ENCODE measurements at places on chromosomes 7 and 10.

GRCh38 chr10:118504467-118505205 lies 90.8 kb downstream of the PRLHR start:
- no peak for DNase-seq

GRCh38 chr7:71784180-71784579 lies 628.0 kb downstream of the CALN1 start:
- DNase-seq: no peak

DNA sequence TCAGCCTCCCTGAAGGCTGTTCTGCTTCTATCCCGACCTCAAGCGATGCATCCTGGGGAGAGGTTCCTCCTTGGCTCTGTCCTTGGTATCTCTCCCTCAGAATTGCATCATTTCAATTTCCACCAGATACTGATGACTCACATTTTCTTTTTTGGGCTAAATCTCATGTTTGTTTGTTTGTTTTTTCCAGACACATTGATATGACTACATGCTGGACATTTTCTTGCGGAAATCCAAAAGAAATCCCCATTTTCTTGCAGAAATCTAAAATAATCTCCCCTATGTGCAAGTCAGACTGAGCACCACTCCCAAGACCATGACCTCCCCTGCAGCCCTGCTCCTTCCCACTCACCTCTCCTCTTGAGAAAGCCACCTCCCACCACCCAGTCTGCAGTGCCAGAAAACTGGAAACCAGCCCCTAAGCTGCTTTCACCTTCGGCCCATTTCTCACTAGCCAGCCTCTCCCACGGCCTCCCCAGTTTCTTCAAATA lies 260.2 kb upstream of the PRKCQ start:
- peak; percentile 45 for DNase-seq

DNA sequence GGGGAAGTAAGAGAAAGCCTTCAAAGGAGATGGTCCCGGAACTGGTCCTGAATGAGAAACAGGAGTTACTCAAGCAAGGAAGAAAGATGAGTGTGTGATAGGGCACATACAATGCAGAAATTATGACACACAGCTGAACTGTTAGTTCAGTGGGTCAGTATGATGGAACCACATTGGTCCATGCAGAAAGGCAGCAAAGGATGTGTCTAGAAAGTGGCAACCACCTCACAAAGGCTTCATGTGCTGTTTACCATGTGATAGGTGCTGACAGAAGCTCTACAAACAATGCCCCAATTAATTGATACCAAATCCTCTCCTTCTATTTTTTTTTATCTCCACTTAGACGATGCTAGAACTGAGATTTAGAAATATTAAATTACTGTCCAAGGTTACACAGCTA lies 258.3 kb downstream of the RELN start:
- DNase-seq: no peak

GRCh38 chr10:24858288-24859270 lies 93.8 kb downstream of the PRTFDC1 start:
- DNase-seq: peak; percentile 60

GRCh38 chr10:65950075-65950474 lies 975.8 kb upstream of the LRRTM3 start:
- DNase-seq: peak; percentile 3

GRCh38 chr7:127807340-127807739 lies 155.3 kb downstream of the SND1 start:
- no peak for DNase-seq

DNA sequence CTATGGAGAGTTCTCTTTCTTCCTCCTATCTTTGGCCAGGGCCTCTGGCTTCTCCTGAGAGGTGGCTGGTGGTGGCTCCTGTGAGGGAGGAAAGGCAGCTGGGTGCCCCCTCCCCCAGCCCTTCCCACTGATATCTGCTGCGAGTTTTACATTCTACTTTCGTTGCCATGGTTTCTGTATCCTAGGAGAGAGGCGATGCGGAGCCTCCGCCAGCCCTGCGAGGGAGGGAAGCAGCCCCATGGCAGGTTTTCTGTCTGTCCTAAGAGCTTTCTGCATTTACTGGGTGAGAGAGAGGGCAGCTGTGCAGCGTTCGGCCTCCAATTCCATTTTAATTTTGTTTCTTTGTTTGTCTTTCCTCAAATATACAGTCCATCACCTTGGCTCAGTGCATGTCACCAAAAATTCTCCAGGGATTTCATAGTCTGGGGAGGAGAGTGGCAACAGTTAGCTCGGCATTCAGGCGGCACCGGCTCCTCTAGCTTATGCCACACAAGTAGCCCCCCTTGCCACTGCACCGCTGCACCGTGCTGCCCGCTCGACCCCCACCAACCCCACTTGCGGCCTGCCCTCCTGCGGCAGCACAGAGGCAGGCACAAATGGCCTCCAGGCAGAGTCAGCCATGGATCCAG lies 20.4 kb downstream of the DNAJB12 start:
- peak; percentile 91 for DNase-seq

DNA sequence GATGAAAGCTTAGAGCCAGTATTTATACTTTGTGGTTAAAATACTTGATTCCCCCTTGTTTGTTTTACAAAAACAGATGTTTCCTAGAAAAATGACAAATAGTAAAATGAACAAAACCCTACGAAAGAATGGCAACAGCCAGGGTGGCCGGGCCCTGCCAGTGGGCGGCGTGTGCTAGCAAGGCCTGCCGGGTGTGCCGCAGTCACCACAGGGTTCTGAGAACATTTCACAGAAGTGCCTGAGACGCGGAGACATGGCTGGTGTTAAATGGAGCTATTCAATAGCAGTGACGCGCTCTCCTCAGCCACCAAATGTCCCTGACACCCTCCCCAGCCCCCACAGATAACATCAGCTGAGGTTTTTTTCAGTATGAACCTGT lies 14.5 kb downstream of the GPR146 start:
- peak; percentile 56 for DNase-seq

GRCh38 chr10:107873007-107873406 lies 708.5 kb upstream of the SORCS1 start:
- no peak for DNase-seq

DNA sequence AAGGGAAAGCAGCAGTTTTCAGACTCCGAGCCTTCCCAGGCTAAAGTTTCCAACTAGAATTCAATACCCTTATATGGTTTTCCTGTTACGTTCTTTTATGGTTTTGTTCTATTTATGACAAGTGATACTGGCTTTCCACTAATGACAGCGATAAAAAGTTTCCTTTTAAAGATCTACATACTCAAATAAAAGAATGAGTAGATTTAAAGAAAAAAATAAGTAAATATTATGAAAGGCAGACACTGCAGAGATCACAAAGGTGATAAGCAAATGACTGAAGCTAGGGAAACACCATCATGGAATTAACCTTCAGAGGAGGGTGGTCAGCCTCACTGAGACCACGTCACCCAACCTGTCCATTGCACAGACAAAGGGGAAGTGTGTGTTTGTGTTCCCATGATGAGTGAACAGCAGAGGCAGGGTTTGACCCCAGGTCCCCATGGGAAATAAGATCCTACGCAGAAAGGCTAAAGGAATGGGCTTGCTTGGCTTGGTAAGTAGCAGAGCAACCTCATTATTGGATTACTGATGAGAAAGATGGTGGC lies 4.0 kb downstream of the VSIR start:
- no peak for DNase-seq

GRCh38 chr7:69654849-69655707 lies 56.8 kb downstream of the AUTS2 start:
- DNase-seq: no peak

- no peak for DNase-seq
Measured at GRCh38 chr7:148287538-148287937, 303.0 kb upstream of the C7orf33 start.

DNA sequence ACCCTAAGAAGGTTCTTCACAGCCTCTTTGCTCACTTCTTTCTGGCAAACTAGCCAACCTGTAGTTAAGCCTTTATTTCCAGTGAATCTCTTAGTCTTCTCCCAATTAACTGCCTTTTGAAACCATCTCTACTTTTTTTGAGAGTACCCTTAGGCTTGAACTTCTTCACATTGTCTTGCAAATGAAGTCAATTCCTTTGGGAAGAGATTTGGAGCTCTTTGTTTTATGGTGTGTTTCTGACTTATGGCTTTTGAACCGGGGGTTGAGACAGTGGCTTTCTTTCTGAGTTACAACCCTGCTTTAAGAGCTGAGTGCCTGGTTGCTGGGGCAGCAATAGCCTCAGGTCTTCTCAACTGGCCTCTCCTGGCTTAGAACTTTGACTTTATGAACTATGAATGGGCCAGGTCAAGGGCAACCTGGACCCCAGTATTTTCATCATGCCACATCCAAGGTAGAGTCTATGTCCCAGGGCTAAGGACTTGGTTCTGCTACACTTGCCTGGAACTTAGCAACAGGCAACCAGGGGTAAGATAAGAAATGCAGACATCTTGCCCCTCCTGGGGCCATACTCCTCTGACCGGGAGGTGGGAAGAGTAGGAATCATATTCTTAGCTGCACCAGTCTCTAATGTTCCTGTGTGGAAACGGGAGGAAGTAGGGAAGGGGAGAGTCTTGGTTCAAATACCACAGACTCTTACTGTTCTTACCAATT lies 53.0 kb downstream of the SP4 start:
- no peak for DNase-seq

DNA sequence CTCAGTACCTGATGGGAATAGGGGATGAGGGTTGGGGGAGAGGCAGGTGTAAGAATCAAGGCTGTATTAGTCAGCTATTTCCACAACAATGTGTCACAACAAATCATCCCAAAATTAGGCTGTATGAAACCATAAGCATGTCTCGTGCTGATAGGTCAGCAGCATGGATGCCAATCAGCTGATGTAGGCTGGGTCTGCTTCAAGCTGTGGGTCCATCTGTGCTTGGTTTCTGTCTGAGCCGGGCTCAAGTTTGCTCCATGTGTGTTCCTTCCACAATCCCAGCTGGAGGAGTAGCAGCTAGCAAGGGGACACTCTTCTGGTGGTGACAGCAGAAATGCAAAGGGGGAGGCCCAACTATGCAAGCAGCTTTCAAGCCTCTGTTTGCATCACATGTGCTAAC lies 97.9 kb upstream of the ZNF746 start:
- no peak for DNase-seq

DNA sequence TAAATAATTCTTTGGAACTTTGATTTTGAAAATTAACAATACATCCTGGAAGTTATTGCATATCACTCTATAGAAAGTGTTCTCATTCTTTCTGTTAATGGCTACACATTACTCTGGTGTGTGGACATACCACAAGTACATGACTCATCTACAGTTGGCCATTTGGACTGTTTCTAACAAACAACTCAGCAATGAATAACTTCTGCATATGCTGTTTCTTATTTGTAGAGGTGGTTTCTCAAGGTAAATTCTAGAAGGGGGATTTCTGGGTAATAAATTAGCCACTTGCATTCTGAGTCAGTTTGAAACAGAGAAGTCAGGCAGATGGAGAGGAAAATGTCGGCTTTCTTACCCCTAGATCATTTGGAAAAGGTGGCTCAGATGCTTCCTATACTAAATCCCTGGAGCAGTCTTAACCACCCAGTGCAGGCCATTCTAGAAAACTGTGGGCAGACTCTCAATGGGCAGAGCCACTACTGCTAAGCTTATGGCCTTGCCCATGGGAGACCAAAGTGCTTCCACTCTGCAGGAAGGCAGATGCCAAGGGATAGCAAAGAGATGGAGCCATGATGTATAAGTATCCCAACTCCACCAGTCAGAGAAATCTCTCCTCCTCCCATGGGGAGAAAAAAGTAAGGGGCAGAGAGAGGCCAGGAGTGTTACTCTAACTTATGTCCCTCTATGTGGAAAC lies 194.0 kb upstream of the PLPP4 start:
- DNase-seq: no peak

- DNase-seq: no peak
Measured at GRCh38 chr10:125840955-125841354, 17.6 kb downstream of the BCCIP start.

DNA sequence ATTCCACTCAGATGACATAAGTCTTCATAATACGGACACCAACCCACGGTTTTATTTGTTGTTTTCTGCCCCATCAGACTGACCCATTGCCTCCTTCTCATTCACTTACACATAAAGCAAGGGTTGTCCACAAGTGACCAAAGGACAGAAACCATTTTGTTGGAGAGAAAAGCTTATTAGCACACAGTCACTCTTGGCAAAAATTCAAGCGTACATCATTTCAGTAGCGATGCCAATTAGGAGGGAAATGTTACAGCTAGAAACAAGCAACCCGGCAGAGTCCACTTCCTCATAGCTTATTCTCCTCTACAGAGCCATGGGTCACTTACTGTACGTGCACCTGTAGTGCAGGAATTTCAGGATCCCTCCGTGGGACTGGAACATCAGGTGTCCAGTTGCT lies 23.0 kb downstream of the ABLIM1 start:
- DNase-seq: no peak

- peak; percentile 27 for DNase-seq
Measured at GRCh38 chr7:3307435-3307834, 6.4 kb downstream of the SDK1 start.

DNA sequence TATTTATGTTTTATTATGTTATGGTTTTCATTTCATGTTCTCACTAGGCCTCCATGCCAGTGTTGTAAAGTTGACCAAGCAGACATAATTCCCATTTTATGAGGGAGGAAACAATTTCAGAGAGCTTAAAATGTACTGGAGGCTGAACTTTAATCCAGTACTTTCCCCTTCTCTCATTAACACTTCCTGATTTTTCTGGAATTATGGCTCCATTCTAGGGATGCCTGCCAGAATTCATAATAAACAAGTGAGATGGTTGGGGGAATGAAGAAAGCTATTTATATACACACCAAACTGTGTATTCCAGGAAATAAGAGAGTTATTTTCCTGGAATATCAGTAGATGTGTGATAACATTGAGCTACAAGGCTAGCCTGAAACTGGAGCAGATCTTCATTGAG lies 6.9 kb downstream of the TMEM236 start:
- DNase-seq: peak; percentile 6

GRCh38 chr7:90266808-90267207 lies 21.8 kb downstream of the CFAP69 start:
- DNase-seq: no peak

DNA sequence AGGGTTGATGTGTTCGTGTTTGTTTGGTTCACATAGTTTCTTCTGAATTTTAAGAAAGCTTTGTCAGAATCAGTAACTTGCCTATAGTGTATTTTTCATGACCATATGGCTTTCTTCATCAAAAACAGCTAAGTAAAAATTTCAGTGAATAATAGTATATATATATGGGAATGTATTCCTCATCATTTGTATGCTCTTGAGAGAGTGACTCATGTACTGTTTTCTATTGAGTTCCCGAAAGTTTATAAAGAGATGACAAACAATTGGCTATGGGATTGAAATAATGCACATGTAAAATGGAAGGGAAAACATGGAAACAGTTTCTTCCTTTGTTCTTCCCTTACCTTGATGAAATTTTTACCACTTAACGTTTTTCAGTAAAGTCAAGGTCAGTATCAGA lies 56.4 kb downstream of the KAT6B start:
- peak; percentile 64 for DNase-seq

GRCh38 chr10:117334926-117335325 lies 40.3 kb downstream of the PDZD8 start:
- DNase-seq: no peak

GRCh38 chr10:6953271-6953801 lies 373.3 kb upstream of the PRKCQ start:
- DNase-seq: peak; percentile 17

GRCh38 chr10:124336186-124336585 lies 82.5 kb downstream of the OAT start:
- peak; percentile 38 for DNase-seq

GRCh38 chr10:1434202-1434601 lies 303.1 kb downstream of the ADARB2 start:
- DNase-seq: no peak

Data from mesenchymal stem cell (in vitro differentiated cells and primary cell).